Stromal cell of bone marrow (primary cell): ENCODE measurements at places on chromosomes 4 and X.

DNA sequence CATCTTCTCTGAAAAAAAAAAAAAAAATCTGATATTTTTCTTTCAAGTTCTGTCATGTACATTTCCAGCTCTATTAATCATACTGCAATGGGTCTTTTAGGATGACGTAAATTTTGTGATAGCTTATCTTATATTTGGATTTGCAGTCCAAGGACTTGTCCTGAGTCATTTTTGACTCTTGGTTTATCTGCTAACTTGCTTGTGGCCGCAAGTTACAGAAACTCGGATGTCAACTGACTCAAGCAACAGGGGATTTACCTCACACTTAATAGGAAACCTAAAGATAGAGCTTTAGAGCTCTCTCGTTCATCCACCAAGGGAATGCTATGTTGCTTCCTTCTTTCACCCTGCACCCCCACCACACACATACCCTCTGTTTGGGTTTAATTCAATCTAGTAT is 1433.8 kb upstream of the TENM3 start:
- DNase-seq = no peak

GRCh38 chr4:68738036-68738435 is 67.6 kb upstream of the UGT2B15 start:
- DNase-seq = no peak

GRCh38 chr4:4477391-4477790 is 64.5 kb downstream of the STX18 start:
- peak; percentile 45 for DNase-seq

DNA sequence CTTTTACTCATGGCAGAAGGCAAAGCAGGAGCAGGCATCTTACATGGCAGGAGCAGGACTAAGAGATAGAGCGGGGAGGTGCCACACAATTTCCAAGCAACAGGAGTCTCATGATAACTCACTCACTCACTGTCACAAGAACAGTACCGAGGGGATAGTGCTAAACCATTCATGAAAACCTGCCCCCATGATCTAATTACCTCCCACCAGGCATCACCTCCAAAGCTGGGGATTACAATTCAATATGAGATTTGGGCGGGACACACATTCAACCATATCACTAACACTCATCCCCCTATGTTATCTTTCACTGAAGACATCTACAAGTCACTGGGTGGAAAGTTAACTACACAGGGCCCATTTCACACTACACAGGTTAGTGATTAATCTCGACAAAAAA is 25.4 kb upstream of the GLRB start:
- no peak for DNase-seq

- peak; percentile 15 for DNase-seq
Measured at GRCh38 chr4:4248885-4249203, 821 bp upstream of the TMEM128 start.

- DNase-seq = no peak
Measured at GRCh38 chr4:141144207-141144606, 10.9 kb upstream of the RNF150 start.

GRCh38 chrX:9163214-9163709 is 129.3 kb upstream of the FAM9B start:
- DNase-seq = no peak

DNA sequence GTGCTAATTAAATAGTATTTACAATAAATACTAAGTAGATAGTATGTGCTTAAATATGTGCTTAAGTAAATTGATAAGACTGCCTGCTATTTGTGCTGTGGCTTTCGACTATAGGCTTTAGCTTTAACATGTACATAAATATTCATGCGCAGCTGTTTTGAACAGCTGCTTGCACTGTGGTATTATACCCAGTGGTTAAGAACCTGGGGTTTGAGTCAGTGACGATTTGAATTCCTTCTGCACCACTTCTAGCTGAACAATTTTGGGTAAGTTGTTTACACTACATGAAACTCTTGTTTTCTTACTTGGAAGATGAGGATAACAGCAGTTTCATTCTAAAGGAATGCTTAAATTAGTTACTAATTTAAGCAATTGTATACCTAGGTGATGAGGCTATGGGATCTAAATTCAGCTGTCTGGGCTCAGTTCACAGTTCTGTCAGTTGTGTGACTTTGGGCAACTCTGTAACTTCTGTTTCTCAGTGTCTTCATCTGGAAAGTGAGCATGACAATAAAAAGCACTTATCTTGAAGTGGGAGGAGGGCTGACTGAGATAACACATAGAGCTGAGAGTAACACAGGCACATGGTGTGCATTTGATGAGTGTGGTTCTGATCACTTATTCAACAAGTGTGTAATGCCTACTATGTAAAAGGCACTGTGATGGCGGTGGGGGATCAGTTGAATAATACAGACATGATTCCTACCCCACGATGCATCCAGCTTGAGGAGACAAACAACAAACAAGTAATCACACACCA is 37.0 kb downstream of the HPGDS start:
- no peak for DNase-seq

- peak; percentile 6 for DNase-seq
Measured at GRCh38 chr4:76012388-76012801, 5.1 kb upstream of the CXCL9 start.

DNA sequence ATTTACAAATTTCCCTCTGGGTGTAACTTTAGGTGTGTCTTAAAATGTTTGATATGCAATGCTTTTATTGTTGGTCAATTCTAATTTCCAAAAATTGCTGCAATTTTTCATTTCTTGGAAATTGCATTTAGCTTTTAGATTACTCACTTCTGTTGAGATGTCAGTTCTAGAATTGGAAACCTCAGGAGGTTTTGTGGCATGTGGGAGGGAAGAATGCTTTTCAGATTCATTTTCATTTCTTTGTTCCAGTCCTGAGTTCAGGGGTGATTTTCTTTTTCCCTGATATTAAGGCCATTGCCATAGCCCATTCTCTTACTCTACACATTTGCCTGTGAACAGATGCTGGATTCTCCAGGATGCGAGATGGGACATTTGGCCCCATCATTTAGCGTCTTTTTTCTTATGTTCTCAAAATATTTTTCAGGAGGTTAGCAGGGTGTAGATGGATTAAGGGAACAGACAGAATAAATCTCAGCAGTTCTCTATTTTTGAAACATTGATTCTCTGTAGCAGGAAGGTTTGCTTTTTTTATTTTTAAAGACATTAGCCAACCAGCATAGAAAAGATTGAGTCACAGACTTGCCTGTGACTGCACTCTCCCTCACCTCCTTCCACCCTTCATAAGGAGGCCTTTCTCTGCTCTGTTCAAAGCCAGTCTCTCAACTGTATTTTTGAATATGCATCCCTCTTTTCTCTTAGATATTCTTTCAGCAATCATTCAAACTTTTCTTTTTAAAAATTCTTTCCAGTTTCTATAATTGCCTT is 238.4 kb upstream of the ANXA3 start:
- DNase-seq = no peak

GRCh38 chr4:13640149-13640940 is 12.8 kb upstream of the BOD1L1 start:
- peak; percentile 67 for DNase-seq

DNA sequence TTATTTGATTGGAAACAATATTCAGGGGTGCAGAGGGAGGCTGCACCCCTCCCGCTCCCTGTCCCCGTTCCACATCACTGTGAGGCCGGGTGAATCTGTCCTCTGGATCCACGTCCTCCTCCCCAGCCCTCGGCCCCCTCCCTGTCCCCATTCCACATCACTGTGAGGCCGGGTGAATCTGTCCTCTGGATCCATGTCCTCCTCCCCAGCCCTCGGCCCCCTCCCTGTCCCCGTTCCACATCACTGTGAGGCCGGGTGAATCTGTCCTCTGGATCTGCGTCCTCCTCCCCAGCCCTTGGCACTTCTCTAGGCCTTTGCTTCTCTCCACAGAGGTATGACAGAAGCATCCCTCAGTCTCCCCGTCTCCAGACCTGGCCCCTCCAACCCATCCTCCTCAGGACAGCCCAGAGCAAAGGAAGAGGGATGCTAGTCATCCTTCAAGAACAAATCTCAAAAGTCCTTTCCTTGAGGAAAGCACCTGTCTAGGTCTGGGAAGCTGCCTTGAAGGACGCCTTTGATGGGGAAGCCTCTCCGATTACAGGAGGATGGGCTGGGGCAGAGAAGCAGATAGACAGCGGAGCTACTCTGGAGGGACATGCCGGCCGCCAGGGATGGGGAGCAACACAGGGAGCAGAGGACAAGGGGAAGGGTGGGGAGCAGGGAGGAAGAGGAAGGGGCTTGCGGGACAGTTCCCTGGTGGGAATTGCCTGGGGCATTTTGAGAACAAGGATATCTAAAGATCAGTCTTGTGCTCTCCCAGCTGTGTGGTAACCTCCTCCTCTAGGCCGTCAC is 10.8 kb upstream of the AFAP1 start:
- DNase-seq = no peak

DNA sequence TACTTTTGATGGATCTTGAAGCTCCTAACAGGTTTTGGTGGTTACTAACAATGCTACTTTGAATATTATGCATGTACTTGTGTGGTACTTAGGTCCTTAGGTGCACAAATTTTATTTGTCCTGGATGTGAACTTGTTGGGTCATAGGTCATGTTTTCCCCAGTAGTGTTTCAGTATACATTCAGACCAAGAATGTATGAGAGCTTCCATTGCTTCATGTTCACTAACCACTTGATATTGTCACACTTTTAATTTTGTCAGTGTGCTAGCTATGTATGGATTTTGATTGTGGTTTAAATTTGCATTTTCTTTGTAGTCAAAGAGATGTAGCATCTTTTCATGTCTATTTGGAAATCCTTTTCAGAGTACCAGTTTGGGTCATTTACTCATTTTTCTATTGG is 32.2 kb downstream of the CLCN3 start:
- no peak for DNase-seq

GRCh38 chr4:109826719-109827118 is 1.1 kb upstream of the RRH start:
- no peak for DNase-seq

GRCh38 chrX:7083468-7084396 is 63.8 kb upstream of the STS start:
- peak; percentile 67 for DNase-seq

GRCh38 chrX:22433292-22434070 is 160.8 kb downstream of the CBLL2 start:
- DNase-seq = no peak

GRCh38 chrX:77434962-77435361 is 12.2 kb upstream of the FGF16 start:
- DNase-seq = no peak

DNA sequence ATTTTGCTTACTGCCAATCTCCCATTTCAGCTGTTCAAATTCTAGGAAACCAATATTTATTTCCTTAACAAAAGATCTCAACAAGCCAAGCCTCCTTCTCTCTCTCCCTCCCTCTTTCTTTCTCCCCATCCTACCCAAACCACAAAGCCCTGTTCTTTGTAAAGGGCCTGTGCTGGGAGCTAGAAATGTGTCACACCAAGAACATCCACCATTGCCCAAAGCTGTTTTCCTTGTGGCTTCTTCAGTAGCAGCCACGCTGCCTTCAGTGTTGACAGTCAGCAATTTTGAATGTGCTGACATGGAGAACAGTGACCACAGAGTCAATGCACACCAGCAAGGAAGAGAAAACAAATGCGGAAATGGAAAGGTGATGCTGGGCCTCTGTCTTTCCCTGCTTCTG is 203.0 kb downstream of the MAML3 start:
- peak; percentile 23 for DNase-seq

DNA sequence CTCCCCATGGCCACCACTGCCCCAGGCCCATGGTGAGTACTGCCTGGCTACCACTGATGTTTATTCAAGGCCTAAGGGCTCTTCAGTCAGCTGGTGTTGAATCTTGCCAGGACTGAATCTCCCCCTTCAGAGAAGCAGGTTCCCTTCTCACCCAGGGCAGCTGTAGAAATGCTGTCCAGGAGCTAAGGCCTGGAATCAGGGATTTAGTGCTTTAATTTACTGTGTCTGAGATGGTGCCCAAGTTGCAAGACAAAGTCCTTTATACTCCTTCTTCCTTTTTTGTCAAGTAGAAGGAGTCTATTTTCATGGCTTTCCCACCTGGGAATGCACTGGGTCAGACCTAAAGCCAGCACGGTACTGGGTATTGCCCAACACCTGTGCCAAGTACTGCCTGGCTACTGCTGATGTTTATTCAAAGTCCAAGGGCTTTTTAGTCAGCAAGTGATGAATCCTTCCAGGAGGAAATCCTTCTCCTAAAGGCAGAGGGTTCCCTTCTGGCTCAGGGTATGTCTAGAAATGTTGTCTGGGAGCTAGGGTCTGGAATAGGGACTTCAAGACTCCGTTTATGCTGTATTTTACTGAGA is 117.6 kb upstream of the ATOH1 start:
- DNase-seq = no peak

GRCh38 chrX:112852851-112853250 is 12.2 kb upstream of the AMOT start:
- no peak for DNase-seq

DNA sequence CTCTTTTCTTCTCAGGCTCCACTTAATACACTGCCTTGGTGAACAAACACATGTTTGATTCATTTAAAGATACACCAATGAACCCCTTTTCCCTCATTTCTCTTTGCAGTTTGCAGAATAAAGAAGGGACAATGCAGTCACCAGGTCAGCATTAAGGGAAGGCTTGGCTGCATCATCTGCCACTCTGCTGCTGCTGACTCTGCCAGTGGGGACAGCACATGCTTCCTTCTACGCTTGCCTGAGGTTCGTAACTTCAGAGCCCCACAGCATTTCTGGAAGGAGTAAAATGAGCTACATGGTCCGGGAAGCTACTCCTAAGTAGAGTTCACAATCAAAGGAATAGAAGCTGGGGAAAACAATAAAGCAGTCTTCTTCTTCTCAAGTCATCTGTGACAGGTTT is 178.9 kb upstream of the GATB start:
- DNase-seq = no peak

DNA sequence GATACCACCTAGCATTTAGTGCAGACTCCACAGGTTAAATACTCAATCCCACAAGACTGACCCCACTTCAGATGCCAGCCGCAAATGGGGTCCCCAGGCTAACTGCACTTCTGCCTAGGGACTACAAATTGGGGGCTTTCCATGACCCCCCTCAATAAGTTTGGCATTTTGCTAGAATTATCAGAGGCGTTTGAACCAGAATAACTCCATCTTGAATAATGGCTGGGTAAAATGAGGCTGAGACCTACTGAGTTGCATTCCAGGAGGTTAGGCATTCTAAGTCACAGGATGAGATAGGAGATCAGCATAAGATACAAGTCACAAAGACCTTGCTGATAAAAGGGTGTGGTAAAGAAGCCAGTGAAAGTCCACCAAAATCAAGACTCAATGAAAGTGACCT is 15.1 kb downstream of the RELL1 start:
- DNase-seq = no peak

DNA sequence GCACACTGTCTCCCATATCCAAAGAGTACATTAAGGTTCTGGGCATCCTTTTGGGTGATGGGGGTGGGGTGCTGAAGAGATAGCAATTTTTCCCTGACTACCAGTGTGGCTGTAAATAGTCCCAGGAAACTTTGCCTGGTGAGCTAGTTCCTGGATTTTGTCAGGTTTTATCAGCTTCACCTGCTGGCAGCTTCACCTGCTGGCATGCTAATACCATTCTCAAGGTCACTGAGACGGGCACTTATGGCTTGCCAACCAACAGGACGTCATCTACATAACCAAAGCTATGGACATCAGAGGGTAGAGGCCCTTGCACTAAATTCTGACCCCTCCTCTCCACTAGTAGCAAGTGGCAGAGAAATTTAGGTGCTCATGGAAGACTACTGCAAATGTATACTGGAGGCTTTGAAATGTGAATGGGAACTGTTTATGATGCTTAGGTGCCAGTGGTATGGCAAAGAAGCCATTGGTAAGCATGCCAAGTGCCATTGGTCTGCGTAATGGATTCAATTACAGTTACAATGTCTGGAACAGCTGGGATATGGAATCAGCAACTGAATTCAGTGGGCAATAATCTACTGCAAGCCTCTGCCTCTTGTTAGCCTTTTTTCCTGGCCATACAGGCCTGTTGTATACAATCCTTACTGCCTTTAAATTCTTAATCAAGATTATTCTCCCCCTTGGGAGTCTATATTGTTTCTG is 71.6 kb upstream of the SH3RF1 start:
- DNase-seq = no peak
